ENCODE measurements at places on chromosomes 1 and 21.

DNA sequence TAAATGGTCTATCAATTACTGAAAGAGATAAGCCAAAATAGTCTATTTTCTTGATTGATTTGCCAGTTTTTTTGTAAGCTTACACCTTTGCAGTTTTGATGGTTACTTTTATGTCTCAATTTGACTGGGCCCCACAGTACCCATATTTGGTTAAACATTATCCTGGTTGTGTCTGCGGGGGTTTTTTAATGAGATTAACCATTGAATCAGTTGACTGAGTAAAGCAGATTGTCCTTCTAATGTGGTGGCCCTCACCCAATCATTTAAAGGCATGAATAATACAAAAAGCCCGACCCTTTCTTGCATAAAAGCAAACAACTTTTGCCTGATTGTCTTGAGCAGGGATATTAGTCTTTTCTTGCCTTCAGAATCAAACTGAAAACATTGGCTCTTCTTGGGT lies 650.0 kb upstream of the RGS18 start:
- no peak for DNase-seq

DNA sequence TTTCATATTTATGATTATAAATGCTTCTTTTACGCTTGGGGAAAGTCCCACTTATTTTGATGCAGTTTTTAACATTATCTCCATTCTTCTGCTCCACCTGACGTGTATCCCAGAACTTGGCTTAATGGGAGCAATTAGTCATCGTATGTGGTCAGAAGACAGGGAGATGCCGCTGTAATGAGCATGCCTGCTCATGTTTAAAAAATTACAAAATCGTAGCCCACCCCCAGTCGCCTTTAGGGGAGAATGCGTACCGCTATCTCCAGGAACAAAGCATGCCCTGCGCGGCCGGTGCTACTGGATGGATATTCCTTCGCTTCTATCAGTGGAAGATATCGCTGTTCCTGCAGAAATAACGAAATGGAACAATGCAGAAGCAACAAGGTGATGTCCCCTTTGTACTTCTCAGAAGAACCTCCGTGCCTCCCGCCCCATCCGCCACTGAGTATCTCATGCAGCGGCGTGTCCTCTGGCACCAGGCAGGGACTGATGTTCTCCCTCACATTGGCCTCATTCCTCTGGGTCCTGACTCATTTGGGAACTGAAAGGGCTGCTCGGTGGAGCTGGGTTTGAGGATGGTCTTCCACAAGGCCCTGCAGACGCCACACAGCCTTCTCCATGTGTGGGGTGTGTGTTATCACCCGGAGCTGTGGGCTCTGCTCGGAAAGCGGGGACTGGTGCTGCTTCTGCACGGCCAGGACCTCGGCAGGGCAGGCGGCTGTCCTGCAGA lies 116.3 kb upstream of the COL6A1 start:
- DNase-seq: peak; percentile 84

DNA sequence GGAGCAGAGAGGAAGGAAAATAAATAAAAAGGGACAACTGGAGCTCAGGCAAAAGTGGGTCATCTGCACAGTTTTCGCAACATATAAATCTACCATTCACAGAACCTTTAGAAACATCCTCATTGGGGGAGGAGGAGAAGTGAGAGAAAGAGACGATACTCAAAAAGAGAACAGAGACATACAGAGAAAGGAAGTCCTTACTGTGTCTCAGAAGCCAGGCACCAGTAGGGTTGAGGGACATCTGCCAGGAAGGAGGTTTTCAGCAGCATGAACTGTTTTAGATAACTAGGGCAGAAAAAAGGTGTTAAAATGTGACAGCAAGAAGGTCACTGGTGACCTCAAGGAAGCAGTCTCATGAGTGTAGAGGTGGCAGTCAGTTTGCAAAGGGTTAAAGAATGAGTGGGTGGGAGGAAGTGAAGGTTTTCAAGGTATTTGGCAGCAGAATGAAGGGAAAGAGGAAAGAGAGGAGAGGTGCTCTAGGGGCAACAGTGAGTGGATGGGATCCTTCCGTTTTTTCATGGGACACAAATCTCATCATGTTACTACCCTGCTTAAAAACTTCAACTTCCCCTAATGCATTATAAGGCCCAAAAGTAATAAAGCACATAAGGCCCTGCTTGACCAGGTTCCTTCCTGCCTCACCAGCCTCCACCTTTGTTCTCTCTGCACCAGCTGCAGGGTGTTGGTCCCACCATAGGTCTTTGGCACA lies 9.5 kb downstream of the JAK1 start:
- no peak for DNase-seq

DNA sequence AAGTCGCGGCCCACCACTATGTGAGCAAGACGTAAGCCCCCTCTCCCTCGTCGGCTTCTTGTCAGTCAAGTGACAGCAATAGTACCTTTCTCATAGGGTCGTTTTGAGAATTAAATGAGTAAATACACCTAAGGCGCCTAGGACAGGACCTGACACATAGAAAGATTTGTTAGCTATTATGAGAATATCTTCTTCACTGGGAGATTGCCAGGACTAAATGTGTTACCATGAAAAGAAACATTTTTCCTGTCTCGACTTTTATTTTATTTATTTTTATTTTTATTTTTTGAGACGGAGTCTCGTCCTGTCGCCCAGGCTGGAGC lies 798 bp downstream of the PMF1 start:
- DNase-seq: no peak

DNA sequence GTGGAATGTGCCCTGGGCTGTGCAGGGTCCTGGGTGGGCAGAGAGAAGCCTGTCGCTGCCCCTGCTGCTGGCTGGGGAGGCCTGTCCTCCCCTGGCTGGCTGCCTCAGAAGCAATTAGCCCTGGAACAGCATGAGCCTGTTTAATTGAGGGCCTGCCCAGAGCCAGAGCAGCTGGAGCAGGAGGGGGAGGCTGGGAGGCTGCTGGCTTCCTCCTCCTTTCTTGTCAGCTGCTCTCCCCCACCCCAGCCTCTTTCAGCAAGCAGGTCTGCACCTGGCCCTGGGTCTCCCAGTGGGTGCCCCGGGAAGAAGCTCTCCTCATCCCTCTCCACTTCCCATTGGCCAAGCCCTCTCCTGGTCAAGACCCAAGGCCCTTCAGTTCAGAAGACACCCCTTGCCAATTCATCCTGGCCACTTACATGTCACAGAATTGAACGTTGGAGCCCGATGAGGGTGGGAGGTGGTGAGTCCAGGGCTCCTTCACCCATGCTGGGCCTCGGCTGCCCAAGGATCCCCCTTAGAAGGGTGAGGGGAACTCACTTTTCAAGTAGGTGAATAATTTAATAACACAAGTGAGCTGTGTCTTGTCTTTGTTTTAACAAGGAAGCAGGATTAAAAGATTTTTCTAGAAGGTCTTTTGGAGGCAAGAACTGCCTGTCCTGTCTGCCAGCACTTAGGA lies 13.2 kb downstream of the AMPD2 start:
- DNase-seq: no peak

DNA sequence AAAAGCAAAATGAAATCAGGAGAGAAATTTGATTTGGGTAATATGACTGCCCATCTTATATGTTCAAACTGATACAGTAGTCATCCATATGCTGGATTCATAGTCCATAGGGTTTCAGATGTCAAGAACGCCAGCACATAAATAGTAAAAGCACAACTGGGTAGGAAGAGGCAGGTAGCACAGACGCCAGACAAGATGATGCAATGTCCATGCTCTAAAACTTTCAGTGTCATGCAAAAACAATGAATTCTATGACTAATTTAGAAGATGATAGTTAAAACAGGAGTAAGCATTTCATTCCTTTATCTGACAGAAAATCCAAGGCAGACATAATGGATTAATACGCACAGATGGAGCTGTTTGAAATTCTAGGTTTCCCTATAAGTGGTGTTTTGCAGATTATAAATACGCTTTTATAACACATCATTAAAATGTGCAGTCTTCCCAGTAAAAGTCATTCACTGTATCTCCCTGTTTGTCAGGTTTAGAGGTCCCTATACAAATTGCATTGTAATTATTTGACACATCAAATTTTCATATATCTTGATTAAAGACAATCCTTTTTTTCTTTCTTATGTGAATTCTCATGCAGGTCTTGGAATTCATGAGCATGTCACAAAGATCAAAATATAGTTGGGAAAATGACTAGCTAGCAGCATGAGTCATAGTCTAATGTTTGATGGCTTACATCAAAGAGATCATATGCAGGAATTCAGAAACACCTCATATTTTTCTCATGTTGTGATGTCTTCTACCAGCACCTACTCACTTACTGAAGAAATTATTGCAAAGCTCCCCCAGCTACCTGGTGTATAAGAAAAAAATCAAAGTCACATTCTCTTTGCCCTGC lies 139.9 kb downstream of the DSCAM start:
- no peak for DNase-seq

DNA sequence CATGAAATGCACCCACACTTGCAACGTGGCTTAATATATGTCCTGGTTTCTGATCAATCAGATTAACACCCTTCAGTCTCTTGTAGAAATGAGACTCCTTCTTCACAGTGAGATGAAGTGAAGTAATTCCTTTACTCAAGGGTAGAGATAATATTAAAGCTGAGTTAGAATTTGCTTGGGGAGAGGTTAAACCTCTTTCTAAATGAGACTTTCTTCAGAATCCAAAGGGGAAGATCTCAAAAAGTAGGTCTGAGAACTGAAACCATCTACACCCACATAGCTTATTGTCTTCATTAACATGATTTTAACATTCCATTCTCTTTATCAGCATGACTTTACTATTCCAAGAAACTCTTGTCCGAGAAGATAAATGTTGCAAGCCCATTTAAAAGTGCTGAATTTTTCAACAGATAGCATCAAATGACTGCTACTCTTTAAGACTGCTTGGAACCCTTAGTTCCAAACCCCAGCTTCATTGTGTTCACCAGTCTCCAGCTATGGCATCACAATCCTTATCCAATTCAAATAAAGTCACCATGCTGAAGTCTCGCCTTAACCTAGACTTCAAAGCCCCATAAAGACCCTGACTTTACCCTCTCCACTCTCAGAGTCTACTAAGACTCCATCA lies 19.2 kb upstream of the TRAF3IP3 start:
- DNase-seq: no peak

- DNase-seq: no peak
Measured at GRCh38 chr1:180981596-180982387, 40.9 kb downstream of the STX6 start.

DNA sequence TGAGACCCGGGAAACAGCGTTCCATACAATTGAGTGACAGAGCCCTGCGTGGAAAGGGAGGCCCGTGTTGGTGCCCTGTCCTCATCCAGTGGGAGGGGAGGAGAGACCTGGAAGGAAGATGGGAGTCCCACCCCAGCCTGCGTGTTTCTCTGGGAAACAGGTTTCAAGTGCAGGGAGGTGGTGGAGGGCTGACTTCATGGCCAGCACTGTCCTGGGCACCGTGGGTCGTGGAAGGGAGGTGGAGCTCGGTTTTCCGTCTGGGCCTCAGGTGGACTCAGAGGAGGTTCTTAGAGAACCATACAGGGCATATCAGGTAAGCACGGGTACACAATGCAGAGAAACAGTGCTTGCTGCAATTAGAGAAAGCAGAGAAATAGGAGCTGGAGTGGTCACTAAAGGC lies 222.6 kb downstream of the CAMTA1 start:
- DNase-seq: no peak

DNA sequence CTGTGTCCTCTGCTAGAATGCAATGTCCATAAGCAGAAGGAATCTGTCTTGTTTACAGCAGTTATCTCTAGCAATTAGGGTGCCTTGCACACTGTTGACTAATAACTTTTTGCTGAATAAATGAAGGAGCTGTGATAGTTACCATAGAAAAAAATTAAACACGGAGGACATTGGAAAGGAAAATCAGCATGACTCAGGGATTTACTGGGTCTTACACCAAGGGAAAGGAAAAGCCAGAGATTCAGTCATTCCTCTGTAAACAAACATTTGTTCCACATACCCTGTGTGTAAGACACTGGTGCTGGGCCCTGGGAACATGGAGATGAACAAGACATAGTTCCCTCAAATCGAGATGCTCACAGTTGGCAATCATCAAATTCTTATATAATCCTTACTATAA lies 183.3 kb downstream of the PTGER3 start:
- peak; percentile 76 for DNase-seq

DNA sequence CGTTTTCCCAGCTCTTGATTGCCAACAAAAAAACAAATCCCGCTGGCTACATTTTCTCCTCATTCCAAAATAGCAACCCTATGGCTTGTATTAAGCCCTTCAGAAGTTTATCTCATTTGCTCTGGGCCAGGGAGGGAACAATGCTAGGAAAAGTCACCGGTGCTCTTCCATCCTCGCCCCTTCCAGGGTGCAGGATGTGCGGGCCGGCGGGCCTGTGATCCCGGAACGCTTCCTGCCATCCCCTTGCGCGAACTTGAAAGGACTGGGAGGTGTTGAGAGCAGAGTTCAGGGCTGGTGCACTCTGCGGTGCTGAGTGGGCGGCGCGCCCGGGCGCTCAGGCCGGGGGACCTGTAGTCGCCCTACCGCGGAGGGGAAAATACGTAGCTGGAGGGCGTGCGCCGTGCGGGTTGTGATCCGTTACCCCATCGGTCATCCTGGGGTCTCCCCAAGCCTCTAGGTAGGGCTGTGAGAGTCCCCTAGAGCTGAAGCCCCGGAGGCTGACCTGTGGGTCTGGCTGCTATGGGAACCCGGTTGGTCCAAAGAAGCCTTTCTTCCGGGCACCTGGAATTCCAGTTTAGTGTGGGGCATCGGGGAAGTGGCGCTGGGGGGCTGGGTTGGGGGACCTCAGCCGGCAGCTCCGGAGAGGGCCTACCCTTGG lies 13.1 kb downstream of the NR5A2 start:
- DNase-seq: no peak

GRCh38 chr21:25660233-25660632 lies 21.2 kb downstream of the JAM2 start:
- no peak for DNase-seq

DNA sequence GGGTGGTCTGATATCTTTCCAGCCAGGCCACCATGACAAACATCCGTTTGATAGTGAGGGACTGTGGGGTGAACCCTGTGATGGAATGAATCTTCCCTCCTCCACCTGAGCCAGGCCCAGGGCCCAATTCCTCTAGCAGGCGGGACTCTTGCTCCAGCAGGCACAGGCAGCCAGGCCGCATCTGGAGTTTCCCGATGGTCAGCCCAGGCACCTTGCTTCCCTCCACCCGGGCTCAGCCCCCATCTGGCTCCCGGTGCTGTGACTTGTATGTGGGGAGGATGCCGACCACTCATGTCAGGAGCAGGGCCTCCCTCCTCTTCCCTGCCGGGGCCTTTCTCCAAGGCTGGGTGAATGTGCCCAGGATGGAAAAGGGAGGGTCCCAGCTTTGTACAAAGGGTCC lies 21.0 kb downstream of the KCNAB2 start:
- no peak for DNase-seq

DNA sequence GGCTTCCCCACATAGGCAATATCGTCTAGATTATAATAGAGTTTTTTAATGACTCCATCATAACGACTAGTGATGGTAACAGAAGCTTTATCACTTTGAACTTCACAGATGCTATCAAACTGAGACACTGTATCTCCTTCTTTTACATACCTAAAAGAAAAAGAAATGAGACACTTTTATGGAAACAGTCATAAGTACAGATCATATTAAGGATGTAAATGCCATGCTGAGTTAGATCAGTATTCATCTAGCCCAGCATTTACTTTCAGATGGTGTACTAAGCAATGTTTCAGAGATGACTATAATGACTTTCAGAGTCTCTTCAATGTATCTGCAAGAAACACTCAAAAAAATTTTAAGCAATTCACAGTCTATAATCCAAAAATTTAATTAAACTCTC lies 18.9 kb downstream of the DBT start:
- DNase-seq: no peak

GRCh38 chr1:209642816-209643215 lies 9.4 kb downstream of the LAMB3 start:
- no peak for DNase-seq

GRCh38 chr1:181595234-181595633 lies 111.9 kb downstream of the CACNA1E start:
- no peak for DNase-seq

GRCh38 chr1:98201666-98202081 lies 280.8 kb upstream of the DPYD start:
- peak; percentile 12 for DNase-seq

- DNase-seq: no peak
Measured at GRCh38 chr1:175188936-175189335, 3.6 kb downstream of the KIAA0040 start.
